ENCODE measurements at places on chromosomes 6 and 20. TPM values are rescaled to one million over a fixed set of nuclear protein-coding genes. Genes with fewer than 3 reads are reported as not detected.

- no peak for DNase-seq
These were observed 42.1 kb downstream of the KLHL31 start for GRCh38 chr6:53623497-53623896.

GRCh38 chr6:27332692-27333641 is 20.9 kb upstream of the POM121L2 start:
- peak; percentile 57 for DNase-seq

DNA sequence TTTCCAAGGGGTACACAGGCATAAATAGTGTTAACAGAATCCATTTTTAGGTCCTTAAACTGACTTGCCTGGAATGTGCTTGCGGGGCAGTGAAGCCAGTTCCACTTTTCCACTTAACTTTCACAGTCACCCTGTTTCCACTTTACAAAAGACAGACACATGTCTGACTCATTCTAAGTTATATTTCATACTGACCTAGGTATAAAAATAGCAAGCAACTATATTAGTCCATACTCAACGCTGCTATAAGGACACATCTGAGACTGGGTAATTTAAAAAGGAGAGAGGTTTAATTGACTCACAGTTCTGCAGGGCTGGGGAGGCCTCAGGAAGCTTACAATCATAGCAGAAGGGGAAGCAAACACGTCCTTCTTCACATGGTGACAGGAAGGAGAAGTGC is 88.2 kb downstream of the MTFR2 start:
- no peak for DNase-seq

Gene TCP11
- not detected for total RNA-seq

Gene UNC5CL
- total RNA-seq, result 4.0 TPM

Measured in activated T-cell treated with anti-CD3 and anti-CD28 coated beads, Interleukin-2, amount 50 U/mL, for 72 hours (primary cell).